ENCODE measurements at places on chromosomes 3 and 15.

- no peak for DNase-seq
Measured at GRCh38 chr3:197504229-197504628, 51.5 kb downstream of the BDH1 start.

DNA sequence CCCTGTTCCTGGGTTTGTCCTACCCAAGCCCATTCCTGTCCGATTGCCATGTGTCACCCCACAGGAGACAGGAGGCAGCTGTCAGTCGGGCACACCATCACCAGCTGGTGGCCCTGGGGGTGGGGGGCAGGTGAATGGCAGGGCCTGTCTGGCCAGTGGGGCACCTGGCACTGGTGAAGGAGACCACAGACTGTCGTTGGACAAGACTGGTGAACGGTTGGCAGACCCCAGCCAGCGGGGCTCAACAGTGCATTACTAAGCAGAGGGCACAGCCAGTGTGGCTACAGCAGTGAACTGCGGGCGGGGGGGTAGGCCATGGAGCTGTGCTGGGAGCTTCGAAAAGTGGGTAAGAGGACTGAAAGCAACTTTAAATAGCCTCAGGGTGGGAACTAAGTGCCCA, 2.1 kb downstream of the SEMA7A start:
- DNase-seq: no peak

- peak; percentile 39 for DNase-seq
Measured at GRCh38 chr3:127735767-127736693, 63.3 kb downstream of the ABTB1 start.

GRCh38 chr3:14762701-14763100, 56.1 kb upstream of the FGD5 start:
- no peak for DNase-seq

DNA sequence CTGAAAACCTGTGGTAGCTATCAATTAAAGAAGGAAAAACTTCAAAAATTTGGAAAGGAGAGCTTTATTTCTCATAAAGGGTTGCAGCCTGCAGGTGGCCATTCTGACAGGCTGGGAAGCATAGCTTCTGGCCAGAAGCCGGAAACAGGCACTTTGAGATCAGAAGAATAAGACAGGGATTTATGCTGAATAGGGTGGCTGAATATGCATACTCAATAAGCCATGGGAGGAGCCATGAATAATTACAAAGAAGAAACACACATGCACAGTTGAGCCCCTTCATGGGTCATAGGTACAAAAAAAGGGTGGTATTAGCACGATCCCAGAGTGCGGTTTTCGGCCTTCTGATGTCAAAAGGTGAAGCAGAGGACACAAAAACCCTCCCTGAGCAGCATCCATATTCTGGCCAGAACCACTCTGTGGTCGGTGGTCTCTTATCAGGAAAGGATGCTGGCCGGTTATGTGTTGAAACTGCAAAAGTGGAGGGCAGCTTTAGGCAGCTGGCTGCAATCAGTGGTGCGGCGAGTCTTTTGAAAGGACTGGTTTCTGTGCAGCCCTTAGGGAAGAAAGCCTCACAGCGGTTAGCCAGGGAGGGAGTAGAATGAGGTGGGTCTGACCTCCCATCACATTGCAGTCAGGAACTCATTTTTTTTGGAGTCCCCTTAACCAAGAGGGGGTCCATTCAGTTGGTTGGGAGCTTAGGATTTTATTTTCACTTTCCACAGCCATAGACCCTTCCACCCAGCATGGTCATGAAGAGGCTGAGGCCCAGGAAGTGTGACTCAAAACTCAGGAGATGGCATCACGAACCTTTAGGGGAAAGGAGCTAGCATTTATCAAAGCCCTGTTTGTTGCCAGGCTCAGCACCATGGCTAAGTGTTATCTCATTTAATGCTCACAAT, 34.7 kb upstream of the CCDC174 start:
- DNase-seq: no peak

GRCh38 chr3:150830094-150830681, 67.2 kb upstream of the SIAH2 start:
- no peak for DNase-seq
